Ammon's horn (tissue), 1 donor: ENCODE measurements at places on chromosomes 6 and 20.

DNA sequence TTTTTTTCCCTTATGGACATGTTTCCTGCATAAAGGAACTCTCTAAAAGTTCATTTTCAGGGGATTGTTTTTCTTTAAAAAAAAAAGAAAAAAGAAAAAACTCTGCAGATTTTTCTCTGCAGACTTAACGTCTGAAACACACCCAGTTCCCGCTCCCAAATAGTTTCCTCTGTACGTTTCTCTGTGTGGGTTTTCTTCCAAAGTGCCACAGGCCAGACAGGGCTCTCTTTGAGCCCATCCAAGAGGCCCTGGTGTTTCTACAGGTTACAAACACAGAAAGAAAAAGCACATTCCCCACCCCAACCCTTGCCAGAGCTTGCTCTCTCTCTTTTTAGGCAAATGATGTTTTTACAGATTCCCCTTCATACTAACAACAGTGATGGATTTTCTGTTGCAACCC is 258.6 kb downstream of the FNDC1 start:
- no peak for DNase-seq

- no peak for DNase-seq
These were observed 2.7 kb upstream of the DLL1 start for GRCh38 chr6:170293341-170294231.

GRCh38 chr6:111769365-111770152 is 103.7 kb downstream of the FYN start:
- no peak for DNase-seq

DNA sequence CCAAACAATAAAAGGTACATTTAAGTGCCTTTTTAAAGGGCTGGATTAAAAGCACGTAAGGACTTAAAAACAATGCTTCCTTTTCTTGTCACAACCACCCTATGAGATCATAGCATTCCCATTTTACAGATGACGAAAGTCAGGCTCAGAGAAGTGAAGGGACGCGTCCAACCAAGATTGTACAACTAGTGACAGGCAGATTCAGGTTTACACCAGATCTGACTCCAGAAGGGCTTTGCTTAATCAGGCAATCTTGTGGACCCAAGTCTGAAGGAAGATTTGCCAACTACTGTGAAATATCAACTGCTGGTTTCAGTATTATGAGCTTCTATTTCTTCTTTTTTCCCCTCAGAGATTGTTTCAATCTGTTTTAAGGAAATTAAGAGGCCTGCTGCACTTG is 877 bp downstream of the ENPP4 start:
- DNase-seq, result peak; percentile 16

GRCh38 chr6:53005663-53006250 is 10.7 kb upstream of the GSTA4 start:
- DNase-seq, result no peak

- DNase-seq, result no peak
These were observed 8.1 kb downstream of the BPIFA2 start for GRCh38 chr20:33176101-33176500.

GRCh38 chr6:156944412-156944811 is 167.2 kb downstream of the ARID1B start:
- DNase-seq, result no peak

DNA sequence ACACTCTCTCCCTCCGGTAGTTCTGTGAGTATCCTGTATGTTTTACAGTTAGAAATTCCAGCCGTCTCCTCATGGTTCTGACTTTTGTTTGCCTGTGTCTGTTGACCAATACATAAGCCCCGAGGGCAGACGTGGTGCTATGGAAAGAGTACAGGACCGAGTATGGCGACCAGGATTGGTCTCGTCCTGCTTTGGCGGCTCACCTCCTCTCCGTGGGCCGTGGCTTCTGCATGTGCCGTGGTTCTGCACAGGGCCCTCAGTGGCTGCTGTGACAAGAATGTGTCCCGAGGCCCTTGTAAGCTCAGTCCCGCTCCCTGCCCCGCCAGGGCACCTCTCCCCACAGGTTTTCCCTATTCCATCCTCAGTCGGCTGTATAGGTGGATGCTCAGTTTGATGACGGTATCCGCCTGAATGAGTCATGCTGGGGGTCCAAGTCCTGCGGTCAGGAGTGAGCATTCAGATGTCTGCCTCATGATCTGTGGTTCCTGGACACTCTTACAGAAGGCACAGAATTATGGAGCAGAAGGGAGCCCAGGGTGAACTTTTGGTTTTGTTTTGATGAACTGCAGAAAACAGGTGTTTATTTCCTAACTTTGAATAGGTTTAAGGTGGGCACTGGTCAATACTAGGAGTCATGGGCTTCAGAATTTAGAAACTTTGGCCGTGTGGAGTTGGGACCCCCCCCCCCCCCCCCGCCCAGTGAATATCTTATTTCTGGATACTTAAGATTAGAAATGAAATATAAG is 1.2 kb downstream of the ARFGAP1 start:
- DNase-seq, result no peak

DNA sequence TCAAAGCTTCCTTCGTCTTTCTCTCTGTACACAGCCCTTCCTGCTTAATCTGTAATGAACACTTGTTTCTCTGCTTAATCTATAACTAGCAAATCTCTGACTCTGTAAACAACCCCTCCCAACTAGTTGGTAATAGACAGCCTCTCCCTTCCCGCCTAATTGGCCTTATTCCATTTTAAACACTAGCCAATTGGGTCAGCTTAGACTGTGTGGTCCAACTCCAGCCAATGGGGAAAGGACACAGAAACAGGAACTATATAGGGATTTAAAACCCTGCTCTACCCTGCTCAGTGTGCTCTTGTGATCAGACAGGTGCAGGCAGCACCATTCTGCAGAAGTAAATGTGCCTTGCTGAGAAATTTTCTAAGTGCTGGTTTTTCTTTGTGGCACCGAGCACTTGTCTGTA is 18.5 kb downstream of the CHD6 start:
- DNase-seq, result no peak
